Progenitor cell of endocrine pancreas (in vitro differentiated cells): ENCODE measurements at places on chromosomes 4 and X. TPM values are rescaled to one million over a fixed set of nuclear protein-coding genes. Genes with fewer than 3 reads are reported as not detected.

- no peak for DNase-seq
These were observed 124.2 kb downstream of the BANK1 start for GRCh38 chr4:101914761-101915160.

DNA sequence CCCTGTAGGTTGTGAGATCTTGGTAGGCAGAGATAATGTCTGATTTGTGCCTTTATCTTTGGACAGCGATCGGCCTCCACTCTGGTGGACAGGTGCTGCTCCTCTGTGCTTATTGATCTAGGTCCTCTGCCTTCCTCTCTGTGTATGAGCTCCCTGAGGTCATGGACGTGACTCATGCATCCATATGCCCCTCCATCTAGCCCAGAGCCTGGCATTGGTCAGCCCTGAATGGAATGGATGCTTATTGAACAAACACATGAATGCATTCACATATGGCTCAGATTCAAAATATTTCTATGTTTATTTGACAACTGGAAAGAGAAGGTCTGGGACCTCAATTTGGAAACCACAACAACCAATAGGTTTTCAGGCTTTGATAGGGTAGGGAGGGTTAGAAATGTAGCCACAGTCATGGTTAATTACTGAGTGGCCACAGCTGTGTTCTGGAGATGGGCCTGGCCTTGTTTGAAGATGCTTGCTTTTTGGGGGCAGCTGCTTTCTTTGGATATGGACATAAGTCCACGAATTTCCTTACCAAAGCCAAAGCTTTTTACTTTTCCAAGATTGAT lies 76.2 kb downstream of the SEL1L3 start:
- no peak for DNase-seq

DNA sequence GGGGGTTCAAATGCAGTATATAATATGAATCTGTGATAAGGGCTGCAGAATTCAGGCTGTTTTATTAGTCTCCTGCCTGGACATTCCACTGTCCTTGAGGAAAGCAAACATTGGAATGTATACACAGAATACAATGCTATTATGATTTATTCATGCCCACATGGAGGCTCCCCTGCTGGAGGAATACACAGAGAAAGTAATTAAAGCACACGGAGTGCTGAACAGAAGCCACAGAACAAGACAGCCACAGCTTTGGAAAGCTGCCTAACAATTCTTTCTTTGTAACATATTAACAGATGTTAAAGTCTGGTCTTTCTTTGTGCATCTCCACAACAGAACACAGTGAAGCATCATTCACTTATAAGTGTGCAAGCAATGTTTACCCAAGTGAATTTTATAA lies 155.8 kb downstream of the ARAP2 start:
- no peak for DNase-seq

DNA sequence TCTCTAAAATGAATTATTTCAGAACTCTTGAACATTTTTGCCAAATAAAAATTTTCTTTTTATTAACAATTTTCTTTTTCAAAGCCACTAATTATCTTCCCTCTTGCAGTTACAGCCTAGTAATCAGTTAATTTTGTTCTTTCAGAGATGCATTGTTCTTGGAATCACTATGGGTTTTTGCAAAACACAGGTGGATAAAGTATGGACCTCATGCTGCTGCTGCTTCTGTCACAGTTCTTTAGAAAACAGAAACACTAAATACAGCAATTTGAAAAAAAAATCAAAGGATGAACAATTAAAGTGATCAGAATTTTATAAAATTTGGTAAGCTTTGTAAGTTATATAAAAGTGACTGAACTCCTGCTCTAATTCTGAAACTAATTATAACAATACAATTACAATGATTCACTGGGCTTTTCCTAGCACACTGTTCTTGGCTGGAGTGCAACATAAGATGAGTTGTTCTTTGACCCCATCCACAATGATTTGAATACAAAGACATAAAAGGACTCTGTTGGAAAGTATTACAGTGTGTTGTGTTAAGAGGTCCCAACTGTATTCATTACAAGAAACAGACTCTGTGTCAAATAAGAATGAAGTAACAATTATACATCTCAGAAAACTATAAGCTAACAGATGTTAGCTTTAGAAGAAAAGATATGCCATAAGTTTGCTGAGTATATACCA lies 59.4 kb upstream of the GK2 start:
- DNase-seq, result no peak

DNA sequence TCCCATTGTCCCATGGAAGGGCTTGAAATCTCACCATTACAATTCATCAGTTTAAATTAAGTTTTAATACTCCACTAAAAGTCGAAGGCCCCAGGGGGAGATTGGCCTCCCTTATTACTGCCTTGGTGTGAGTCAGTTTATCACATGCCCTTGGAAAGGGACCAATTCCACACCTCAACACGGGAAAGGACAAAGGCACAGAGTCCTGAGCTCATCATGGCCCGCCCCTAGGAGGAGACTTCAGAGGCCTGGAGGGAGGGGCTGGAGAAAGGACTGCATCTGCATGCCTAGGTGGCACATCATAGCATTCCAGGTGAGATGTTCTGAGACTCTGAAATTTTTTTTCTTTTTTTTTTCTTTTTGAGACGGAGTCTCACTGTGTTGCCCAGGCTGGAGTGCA lies 2.8 kb upstream of the SEL1L3 start:
- no peak for DNase-seq

DNA sequence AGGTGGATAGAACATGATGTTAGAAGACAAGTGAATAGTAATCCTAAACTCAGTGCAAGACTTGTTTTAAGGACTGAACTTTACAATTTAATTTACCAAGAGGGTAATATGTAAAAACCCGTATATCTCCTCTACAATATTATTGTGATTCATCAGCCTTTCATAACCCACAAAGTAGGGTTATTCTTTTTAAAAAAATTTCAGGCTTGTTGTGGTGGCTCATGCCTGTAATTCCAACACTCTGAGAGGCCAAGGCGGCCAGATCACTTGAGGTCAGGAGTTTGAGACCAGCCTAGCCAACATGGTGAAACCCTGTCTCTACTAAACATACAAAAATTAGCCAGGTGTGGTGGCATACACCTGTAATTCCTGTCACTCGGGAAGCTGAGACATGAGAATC lies 7.2 kb downstream of the IBSP start:
- no peak for DNase-seq

DNA sequence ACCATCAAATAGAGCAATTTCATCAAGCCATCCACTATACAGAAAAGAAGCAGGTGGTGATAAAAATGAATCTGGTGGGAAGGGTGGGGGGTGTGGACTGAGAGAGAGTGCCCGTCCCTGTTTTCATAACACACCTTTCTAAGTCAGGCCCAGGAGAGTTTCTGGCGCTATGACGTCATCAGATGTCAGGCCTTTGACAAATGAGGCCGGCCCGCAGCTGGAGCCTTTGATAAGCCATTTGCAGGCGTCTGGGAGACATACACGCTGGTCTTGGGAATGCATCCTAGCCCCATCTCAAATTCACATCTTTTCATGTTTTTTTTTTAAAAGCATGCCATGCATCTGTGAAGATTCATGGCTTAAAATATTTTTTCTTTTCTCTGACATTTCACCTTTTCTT lies 404.5 kb downstream of the BCOR start:
- DNase-seq, result peak; percentile 31

DNA sequence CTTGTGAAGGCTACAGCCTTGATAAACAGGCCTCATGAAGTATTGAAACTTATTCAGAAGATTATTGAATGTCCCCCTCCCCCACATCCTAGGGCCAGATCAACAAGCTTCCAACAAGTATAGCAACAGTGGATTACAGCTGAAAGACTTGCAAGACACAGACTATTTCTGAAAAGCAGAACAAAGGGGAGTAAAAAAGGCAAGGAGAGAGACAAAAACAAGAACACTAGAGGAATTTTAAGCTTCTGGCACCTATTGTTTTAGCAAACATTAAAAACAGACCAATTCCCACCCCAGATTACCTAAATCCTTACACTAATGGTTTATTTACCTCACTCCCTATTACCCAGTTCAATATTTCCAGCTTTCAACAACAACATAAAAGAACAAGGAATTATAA lies 446.3 kb upstream of the FSTL5 start:
- DNase-seq, result no peak

- no peak for DNase-seq
These were observed 5.6 kb upstream of the TXK start for GRCh38 chr4:48139691-48140090.

DNA sequence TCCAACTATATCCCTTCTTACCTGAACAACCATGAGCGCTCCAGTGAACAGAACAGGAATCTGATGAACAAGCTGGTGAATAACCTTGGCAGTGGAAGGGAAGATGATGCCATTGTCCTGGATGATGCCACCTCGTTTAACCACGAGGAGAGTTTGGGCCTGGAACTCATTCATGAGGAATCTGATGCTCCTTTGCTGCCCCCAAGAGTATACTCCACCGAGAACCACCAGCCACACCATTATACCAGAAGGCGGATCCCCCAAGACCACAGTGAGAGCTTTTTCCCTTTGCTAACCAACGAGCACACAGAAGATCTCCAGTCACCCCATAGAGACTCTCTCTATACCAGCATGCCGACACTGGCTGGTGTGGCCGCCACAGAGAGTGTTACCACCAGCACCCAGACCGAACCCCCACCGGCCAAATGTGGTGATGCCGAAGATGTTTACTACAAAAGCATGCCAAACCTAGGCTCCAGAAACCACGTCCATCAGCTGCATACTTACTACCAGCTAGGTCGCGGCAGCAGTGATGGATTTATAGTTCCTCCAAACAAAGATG lies 870.2 kb downstream of the ADGRL3 start:
- no peak for DNase-seq

- no peak for DNase-seq
These were observed 340.3 kb upstream of the ZCCHC13 start for GRCh38 chrX:73963682-73964081.

DNA sequence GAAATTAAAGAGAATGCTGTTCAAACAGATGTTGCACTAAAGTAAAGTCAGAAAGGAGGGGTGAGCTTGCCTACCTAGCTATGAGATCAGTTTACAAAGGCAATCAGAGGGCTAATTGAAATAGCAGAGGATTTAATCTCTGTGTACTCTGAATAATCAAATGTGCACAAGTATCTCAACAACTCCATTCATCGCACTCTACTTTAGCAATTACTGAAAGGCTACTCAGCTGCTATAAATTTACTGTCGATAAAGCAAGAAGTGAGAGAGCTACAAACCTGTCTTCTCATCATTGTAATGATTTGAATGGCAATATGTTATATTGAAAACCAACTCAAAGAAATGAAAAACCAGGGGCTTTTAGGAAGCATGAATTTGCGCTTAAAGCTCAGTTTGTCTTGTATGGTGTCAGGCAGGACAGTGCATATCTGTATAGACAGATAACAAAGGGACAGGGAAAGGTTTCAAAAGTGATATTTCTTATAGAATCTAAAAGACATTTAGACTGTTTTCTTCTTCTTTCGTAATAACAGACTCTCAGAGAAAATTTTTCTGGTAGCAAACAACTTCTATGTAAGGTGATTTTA lies 34.8 kb downstream of the GC start:
- DNase-seq, result no peak

DNA sequence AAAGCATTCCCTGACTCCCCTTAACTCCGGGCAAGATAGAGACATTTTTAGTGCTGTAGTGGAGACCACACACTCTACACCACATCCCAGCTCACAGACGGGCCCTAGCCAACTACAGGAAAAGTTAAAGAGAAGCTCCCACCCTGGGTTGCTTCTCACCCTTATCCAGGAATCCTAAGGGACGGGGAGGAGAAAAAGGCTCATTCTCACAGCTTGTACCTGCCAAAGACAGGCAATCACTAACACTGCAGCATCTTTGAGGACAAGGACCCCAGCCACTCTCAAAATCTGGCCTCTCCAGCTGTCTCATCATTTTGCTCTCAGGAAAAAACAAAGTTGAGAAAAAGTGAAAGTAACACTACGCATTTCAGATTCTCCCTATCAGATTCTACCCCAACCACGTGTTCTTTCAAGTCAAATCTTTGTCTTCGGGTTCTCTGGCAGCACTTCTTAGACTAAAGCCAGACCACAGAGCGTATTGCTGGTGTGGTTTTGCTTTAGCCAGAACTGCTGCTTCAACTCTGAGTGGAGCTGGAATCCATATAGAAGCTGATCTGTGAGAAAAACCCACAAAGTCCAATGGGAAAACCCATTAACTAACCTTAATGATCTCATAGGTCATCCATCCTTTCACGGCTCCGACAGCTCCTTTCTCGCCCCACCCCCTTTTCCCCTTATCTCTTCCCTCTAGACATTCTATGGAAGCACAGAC lies 605.9 kb upstream of the DIPK2B start:
- DNase-seq, result no peak

DNA sequence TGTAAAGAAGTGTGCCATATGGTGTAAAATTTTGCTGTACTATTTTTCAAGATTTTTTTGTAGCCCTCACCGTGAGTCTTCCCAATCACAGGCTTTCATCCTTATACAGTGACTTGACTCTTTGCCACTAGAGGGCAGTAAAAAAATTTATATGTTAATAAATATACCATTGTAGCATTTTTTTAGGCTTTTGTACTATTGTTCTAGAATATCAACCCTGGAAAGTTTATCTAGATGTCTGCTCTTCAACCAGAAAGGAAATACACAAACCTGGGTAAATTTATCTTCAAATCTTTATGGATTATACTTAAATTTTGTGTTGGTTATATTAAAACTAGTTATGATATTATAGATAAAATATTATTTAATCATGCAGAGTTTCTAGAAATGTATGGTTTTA lies 235.3 kb downstream of the TENM3 start:
- no peak for DNase-seq

DNA sequence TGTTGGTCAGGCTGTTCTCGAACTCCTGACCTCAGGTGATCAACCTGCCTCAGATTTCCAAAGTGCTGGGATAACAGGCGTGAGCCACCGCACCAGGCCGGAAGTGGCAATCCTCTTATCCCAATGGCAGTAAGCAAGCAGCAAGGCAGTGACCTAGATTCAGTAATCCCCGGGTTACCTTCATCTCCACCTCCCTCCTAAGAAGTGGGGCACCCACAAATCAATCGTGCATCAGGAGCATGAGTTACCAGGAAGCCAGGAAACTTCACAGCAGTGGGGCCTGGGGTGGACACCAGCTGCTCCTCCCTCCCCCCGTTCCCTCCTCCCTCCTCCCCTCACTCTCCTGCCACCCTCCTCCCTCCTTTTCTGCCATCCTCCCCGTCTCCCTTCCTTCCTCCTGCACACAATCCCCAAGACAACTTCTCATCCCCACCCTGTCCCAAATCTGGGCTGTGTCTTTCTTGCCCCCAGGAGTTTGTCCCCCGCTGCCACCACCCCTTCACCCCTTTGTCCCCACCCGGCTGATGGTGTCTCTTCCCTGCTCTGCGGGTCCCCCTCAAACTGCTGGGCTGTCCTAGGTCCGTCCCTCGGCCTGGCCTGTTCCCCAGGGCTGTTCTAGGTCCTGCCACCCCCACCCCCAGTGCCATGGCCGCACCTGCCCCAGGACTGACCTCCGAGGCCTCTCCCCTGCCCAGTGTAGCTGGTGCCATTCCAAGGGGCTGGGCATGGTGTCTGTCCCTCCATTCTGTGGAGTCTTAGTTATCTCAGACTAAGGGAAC lies 2.2 kb downstream of the PDE6B start:
- no peak for DNase-seq

GRCh38 chr4:61336488-61336887 lies 136.4 kb downstream of the ADGRL3 start:
- DNase-seq, result no peak

Gene RTL3
- not detected in 2 replicates for total RNA-seq

Gene CT45A5
- not detected in 2 replicates for total RNA-seq

Gene GAGE12H
- total RNA-seq, result not detected in 2 replicates

Gene FRG2
- total RNA-seq, result not detected in 2 replicates

Gene BMP3
- total RNA-seq, result 4.9 and 10.9 TPM in 2 replicates

Gene DCAF12L2
- 1.1 and 1.3 TPM in 2 replicates for total RNA-seq

Gene ABCG2
- total RNA-seq, result 2.3 and 2.6 TPM in 2 replicates

Gene NUP62CL
- 16.0 and 16.4 TPM in 2 replicates for total RNA-seq

Gene TKTL1
- total RNA-seq, result not detected in 2 replicates

Gene S100P
- total RNA-seq, result 1.3 and 3.5 TPM in 2 replicates

Gene DUSP21
- total RNA-seq, result not detected in 2 replicates

Gene GLOD5
- total RNA-seq, result not detected in 2 replicates

Gene FGA
- 13.5 and 18.2 TPM in 2 replicates for total RNA-seq
